HL-60 (cell line): ENCODE measurements at places on chromosomes 6 and 20.
A peak's percentile ranks its signal among the peaks of the same experiment; 100 is the strongest.

DNA sequence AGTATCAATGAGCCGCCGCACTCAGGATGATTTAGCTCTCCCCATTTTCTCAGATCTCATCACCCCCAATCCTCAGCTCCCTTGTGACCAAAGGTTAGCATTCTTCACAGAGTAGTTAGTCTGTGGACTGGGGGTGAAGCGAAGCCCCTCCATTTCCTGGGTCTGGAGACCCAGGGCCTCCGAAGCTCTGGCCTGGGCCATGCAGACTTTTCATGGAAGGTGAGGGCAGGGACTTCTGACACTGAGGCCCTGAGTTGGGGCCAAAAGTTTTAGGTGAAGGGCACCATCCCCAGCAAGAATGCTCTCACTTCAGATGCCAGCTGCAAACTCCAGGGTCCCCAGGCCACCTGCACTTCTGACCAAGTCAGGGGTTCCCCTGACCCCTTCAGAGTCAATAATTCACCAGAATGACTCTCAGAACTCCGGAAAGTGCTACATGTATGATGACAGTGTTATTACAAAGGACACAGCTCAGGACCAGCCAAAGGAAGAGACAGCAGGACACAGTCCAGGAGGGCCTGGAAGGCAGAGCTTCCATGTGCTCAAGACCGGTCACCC, 65.7 kb upstream of the DUSP22 start:
- DNase-seq: no peak

DNA sequence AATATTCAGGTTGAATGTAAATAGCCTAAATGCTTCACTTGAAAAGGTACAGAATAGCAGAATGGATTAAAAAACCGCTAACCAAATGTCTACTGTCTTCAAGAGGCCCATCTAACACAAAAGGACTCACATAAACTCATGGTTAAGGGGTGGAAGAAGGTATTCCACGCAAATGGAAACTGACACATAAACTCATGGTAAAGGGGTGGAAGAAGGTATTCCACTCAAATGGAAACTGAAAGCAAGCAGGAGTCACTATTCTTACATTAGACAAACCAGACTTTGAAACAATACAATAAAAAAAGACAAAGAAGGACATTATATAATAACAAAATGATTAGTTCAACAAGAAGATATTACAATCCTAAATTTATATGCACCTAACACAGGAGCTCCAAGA, 38.3 kb upstream of the PKIB start:
- DNase-seq: no peak

GRCh38 chr20:14951707-14952418, 614.5 kb upstream of the FLRT3 start:
- DNase-seq: no peak

DNA sequence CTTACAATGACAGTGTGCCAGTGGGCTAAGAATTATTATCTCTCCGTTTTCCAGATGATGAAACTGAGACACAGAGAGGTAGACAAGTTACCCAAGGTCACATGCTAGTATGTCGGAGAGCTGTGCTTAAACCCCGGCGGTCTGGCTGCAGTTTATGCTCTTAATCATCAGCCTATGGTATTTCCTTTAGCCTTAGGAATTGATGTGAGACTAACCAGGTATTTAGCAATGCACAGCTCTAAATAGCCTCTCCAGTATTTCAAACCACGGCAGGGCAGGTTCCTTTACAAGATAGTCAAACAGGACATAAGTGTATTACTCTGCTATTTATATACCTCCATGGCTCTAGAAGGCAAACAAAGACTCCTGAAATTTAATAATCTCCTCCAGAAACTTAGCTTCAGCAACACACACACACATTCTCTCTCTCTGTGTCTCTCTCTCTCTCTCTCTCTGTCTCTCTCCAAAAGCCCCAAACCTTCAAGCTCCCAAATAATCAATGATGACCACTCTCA, 142.0 kb upstream of the ZNF217 start:
- peak; percentile 54 for DNase-seq

DNA sequence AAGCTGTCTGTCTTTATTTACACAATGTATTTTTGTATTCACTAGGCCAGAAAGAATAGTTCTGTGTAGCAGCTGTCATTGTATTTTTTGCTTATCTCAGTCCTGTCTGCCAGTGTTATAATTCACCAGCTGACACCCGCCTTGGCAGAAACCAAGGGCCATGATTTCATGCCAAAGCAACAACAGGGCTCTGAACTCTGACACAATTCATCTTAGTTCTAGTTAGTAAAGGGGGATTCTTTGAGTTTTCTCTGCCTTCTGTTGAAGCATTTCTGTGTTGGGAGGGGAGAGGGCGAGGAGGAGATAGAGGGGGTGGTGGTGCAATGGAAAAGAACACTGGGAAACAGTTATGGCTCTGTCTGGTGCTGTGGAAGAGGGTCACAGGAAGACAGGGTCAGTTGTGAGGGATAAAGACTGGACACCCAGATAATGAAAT, 684.6 kb upstream of the MARCKS start:
- no peak for DNase-seq
